Activated CD8-positive, alpha-beta T cell treated with anti-CD3 and anti-CD28 coated beads, Interleukin-2, amount 10 ng/mL, durations not matched to agents 7 days and 5 days (primary cell): ENCODE measurements at places on chromosomes 5 and 9. TPM values are rescaled to one million over a fixed set of nuclear protein-coding genes. Genes with fewer than 3 reads are reported as not detected.

GRCh38 chr5:130571076-130571475 lies 594.0 kb downstream of the HINT1 start:
- no peak for DNase-seq

Gene TAF1L
- not detected for total RNA-seq

Gene CYSRT1
- 0.42 TPM for total RNA-seq

DNA sequence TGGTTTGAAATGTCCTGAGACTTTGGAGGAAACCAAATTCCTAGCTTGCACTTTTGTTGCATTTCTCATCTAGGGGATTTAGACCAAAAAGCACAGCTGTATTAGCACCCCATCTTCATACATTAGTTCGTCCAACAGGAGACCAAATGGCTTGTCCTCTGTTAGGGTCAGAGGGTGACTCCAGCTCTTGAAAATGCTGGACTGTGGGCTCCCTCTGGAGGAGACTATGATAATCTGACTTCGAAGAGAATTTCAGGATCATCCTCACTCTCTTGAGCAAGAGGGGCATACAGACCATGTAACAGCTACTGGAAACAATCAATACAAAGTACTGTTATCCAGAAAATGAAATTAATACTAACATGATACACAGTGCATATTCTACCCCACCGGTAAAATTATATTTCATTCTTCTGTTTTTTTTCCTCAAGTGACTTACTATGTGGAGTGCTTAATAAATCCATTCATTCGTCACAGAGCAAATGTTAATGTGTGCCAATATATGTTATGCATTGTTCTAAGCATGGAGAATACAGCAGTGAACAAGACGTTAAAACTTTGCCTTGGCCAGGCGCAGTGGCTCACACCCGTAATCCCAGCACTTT lies 63.7 kb upstream of the PPP2CA start:
- peak; percentile 42 for DNase-seq

Gene LAMC3
- total RNA-seq: not detected

Gene GPBP1
- total RNA-seq: 84.6 TPM

DNA sequence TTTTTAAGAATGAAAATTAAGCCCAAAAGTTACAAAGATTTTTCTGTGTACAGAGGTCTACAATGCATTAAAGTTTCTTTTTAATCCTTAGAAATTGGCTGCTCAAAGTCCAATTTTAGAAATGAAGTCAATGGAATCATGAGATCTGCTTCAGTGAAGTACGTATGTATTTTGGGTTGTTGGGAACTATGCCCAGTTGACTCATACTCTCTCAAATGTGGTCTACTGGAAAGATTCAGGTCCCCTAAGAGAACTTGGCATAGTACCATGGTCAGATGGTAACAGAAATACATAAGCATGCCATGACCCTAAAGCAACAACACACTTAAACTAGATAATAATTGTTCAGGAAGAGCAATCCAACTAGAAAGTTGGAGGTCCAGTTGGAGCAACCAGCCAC lies 23.0 kb downstream of the FBLL1 start:
- no peak for DNase-seq

- DNase-seq: no peak
Measured at GRCh38 chr9:131892162-131892707, 152.4 kb upstream of the RAPGEF1 start.

DNA sequence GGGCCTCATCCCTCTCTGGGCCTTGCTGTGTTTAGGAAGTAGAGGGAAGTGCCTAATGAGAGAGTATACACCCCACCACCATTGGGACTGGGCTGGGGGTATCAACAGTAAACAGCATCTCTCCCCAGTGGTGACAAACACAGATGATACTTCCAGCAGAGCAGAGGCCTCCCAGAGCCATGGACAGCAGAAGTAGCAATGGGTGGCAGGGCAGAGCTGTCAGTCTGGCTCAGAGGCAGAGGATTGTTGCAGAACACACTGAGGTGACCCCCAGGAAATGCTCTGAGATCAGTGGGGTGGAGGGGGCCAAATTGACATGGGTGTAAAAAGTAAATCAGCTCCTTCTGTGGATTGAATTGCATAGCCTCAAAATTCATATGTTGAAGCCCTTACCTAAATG lies 12.1 kb upstream of the P4HA2 start:
- no peak for DNase-seq

Gene CER1
- not detected for total RNA-seq

- no peak for DNase-seq
Measured at GRCh38 chr9:69047371-69047770, 11.8 kb downstream of the FXN start.

- no peak for DNase-seq
Measured at GRCh38 chr9:14277244-14277643, 36.7 kb downstream of the NFIB start.

- no peak for DNase-seq
Measured at GRCh38 chr5:6759401-6759800, 46.2 kb downstream of the TENT4A start.

- DNase-seq: no peak
Measured at GRCh38 chr5:84298628-84299027, 86.1 kb downstream of the EDIL3 start.

DNA sequence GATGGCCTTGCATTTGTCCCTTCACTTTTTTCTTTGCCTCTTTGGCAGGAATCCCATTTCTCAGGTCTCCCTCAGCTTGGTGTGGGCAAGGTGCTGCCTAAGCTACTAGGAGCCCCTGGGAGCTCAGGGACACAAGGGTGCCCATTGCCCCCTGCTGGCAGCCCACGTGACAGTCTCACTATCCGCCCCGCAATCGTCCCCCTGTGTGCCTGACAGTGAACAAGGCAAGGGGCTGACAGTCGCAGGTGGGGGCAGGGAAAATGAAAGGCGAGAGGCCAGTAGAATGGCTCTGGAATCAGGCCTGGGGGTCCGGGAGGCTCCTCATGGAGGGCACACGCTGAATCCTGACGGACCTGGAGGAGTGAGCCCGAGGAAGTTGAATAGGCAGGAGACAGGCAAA lies 2.0 kb upstream of the PCDH12 start:
- peak; percentile 34 for DNase-seq

Gene CCDC183
- 0.44 TPM for total RNA-seq

Gene CDC20B
- 0.13 TPM for total RNA-seq

- DNase-seq: no peak
Measured at GRCh38 chr5:76717222-76718083, 1.5 kb downstream of the F2R start.

- DNase-seq: no peak
Measured at GRCh38 chr9:70392850-70393249, 21.6 kb downstream of the KLF9 start.

DNA sequence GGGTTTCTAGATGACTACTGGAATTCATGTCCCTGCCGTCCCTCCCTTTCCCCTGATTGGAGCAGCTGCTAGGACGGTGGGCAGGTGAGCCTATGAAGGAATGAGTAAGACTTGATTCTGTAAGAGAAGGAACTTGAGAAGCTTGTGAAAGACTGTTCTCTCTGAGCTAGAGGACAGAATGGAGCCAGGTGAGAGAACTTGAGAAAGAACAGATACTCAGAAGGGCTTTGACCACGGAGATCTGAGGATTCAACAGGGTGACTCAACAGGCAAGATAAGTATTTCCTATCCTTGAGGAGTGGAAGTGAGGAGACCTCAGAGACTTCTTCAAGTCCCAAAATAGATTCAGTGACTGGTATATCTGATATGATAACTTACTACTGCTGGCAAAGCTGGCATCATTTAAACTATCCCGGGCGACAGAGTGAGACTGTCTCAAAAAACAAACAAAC lies 41.9 kb downstream of the HSDL2 start:
- DNase-seq: no peak

Gene MTREX
- total RNA-seq: 67.1 TPM

Gene PTAR1
- 51.3 TPM for total RNA-seq

- DNase-seq: no peak
Measured at GRCh38 chr5:52707616-52708015, 80.1 kb upstream of the ITGA1 start.

Gene TRPM6
- not detected for total RNA-seq

DNA sequence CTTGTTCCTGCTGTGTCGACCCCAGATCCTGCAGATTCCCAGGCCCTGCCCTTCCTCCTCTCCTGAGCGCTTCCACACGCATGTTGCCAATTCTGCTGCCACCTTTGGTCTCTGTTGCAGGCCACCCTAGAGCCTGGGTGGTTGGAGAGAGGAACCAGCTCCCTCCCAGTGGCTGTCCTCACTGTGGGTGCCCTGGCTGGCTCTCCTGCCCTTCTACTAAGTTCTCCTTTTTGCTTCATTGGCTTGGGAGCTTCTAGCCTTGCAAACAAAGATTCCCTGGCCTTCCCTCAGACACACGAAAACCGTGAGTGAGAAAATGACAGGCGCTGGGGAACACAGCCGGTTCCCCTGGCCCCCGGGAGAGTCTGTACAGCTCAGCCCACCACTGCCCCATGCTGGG lies 14.2 kb upstream of the NCS1 start:
- no peak for DNase-seq

- DNase-seq: peak; percentile 42
Measured at GRCh38 chr5:134543820-134544614, 18.5 kb downstream of the JADE2 start.

- no peak for DNase-seq
Measured at GRCh38 chr9:105251133-105251532, 6.7 kb downstream of the SLC44A1 start.

DNA sequence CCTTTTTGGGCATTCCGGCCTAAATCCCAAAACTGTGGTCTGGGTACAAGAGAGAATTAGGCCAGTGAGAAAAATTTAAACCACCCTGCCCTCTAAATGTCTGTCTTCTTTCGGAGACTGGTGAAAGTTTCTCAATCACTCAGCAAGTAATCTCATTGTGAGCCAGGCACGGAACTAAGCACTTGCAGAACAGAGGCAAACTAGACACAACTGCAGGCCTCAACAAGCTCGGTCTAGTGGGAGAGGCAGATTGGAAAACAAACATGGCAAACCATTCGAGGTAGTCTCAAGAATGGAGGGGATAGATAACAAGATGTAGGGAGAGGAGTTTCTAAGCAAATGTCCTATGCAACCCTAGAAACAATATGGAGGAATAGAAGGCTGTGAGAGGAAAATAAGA lies 8.9 kb upstream of the C5orf58 start:
- DNase-seq: no peak

DNA sequence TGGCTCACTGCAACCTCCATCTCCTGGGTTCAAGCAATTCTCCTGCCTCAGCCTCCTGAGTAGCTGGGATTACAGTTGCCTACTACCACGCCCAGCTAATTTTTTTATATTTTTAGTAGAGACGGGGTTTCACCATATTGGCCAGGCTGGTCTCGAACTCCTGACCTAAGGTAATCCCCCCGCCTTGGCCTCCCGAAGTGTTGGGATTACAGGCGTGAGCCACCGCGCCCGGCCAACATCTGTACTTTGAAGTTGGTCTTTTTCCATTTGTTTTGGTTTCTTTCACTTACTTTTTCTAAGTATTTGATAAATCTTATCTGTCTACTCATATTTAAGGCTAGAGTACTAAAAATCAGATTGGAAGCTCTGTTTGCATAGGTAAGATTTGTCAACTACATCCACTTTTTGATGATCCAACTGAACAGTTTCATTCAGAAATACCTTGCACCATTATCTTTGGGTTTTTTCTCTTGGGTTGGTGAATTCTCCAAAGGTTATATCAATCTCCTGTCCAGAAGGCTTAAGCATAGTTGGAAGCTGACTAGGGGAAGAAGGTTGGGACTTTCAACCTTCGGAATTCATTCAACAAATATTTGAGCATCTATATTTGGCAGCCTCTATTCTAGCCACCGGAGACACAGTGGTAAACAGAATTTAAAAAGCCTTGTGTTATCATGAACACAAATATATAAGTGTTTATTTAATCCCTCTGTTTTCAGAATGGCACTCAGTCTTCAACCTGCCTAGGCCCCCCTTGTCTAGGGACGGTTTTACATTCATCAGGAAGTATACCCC lies 489.1 kb downstream of the RAB3C start:
- no peak for DNase-seq

- DNase-seq: no peak
Measured at GRCh38 chr5:169029037-169029436, 271.9 kb downstream of the SLIT3 start.

Gene IRX2
- not detected for total RNA-seq

Gene PCDHB12
- not detected for total RNA-seq

GRCh38 chr5:57698086-57698485 lies 215.5 kb upstream of the ACTBL2 start:
- DNase-seq: no peak

GRCh38 chr5:92969781-92970237 lies 611.2 kb downstream of the NR2F1-AS1 start:
- DNase-seq: no peak

Gene PCDHB3
- not detected for total RNA-seq

Gene PCDHB10
- not detected for total RNA-seq

GRCh38 chr5:8844206-8844605 lies 701.7 kb downstream of the SEMA5A start:
- DNase-seq: no peak

Gene ZNF354B
- total RNA-seq: 12.4 TPM

DNA sequence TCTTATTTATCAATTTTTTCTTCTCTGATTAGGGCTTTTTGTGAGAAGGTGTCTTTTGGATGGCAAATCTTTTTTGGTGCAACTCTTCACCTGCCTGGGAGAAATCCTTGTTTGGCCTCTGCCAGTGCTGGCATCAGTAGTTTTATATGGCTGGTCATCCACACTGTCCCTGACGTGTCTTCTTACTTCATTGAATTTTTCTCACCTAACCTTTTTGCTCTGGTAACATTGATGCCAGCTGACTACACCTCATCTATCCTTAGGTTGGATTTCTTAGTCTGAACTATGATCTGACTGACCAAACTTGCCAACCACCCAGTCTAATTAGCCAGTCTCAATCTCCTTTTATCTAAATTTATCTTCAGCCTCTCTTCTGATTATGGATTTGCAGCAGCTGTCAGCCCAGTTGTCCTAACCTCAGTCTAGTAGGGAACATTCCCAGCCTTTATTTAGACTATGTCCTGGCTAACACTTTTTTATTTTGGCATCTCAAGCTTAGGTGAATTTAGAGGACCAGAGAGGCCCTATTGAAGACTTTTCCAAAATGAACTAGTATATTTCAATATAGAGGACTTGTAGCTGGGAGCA lies 10.6 kb upstream of the TMEM38B start:
- no peak for DNase-seq

DNA sequence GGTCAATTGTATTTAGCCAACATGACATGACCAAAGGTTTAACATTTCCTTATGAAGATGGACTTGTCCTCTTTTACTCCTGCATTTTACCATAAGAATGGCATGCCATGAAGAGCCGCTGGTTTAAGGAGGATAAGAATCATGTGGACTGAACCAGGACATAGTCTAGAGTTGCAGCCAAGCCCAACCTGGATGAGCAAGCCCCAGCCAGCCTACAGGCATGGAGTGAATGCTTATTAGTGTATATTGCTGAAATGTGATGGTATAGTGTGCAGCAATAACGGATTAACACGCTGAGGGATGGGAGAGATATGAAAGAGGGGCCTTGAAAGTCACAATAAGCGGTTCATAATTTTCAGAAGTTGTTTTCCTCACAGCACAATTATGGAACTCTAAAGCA lies 523.2 kb downstream of the NTRK2 start:
- no peak for DNase-seq

GRCh38 chr9:108650826-108651225 lies 205.0 kb downstream of the ACTL7B start:
- no peak for DNase-seq
